ENCODE measurements at places on chromosomes 3 and 15.

DNA sequence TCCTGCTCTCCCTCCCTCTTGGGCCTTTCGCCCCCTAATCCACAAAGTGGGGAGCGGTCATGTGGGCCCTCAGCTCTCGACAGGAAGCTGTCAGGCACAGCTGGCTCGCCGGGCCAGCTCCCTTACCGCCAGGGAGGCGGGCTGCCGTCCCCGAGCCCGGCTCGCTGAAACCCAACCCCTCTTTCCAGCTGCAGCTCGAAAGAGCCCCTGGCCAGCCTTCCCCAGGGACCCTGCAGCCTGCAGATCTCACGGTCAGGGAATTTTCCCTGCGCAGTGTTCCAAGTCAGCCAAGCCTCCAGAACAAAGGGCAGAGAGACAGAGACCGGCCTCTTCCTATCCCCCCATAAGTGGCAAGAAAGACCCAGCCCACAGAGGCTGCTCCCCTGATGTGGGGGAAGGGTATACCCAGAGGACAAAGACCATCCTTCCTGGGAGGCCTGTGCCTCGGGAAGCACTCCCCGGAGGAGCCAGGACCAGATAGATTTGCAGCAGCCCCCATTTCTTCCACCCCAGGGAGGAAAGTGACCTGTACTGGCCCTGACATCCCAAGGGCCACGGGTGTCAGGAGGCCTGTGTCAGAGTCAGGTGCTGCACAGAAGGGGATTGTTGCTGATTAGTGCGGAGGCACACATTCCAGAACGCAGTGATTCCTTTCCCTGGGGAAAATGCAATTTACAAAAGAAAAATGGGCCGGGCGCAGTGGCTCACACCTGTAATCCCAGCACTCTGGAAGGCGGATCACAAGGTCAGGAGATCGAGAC is 32.6 kb downstream of the MAGEF1 start:
- no peak for DNase-seq

DNA sequence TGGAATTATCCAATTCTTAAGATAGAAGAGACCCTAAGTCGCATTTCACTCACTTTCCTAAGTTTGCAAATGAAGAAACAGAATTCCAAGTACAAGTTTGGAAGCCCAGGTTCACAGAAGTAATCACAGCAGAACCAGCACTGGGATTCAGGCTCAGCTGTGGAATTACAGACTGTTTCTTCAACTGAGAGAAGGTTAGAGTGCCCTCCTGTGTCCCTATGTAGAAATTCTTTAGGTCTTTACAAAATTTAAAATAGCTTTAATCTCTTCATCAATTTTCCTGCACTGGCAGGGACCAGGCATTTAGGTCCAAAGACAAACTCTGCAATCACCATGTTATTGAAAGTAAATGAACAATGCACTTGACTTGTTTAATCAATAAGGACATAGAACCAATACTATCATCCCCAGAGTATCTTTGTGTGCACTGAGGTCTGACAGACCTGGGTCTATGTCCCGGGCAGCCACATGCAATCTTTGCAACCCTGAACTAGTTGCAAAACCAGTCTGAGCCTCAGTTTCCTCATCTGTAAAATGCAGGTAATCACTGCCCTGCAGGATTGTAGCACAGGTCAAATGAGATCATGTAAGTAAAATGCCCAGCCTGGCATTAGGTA is 96.3 kb upstream of the ZBED2 start:
- DNase-seq, result no peak

DNA sequence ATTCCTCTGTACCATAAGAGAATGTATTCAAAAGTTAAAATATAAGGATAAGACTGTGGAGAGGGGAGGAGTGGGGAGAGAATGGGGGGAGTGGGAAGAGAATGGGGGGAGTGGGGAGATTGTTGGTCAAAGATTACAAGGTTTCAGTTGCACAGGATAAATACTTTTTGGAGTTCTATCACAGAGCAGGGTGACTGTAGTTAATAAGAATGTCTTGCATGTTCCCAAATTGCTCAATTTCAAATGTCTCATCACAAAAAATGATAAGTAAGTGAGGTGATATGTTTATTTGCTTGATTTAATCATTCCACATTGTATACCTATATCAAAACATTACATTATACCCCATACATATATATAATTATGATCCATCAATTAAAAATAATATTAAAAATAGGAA is 23.0 kb upstream of the MEF2A start:
- no peak for DNase-seq

DNA sequence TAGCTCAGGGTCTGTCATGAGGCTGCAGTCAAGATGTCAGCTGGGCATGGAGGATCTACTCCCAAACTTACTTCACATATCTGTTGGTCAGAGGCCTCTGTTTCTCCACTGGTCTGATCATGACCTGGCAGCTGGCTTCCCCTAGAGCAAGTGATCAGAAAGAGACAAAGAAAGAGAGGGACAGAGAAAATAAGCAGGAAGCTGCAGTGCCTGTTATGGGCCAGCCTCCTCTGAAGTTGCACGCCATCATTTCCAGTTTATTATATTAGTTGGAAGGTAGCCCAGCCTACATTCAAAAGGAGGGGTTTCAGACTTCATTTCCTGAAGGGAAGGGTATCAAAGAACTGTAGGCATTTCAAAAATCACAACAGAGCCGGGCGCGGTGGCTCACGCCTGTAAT is 5.0 kb upstream of the RPP25 start:
- no peak for DNase-seq

DNA sequence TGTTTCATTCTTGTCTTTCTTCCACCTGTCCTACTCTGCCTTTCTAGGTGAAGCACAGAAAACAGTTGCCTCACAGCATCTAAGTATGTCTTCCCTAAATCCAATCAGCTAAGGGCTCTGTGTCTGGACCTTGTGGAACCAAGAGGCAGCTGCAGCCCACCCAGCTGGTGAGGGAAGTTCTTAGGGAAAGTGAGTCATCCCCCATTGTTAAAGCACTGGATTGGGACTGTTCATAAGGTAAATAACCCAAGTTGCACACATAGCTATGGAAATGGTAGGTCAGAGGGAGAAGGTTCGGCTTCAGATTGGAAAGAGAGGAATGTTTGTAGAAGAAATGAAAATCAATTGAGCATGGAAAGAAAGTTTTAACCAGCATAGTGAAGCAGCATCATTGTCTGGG is 18.0 kb upstream of the ARNT2 start:
- DNase-seq, result no peak

DNA sequence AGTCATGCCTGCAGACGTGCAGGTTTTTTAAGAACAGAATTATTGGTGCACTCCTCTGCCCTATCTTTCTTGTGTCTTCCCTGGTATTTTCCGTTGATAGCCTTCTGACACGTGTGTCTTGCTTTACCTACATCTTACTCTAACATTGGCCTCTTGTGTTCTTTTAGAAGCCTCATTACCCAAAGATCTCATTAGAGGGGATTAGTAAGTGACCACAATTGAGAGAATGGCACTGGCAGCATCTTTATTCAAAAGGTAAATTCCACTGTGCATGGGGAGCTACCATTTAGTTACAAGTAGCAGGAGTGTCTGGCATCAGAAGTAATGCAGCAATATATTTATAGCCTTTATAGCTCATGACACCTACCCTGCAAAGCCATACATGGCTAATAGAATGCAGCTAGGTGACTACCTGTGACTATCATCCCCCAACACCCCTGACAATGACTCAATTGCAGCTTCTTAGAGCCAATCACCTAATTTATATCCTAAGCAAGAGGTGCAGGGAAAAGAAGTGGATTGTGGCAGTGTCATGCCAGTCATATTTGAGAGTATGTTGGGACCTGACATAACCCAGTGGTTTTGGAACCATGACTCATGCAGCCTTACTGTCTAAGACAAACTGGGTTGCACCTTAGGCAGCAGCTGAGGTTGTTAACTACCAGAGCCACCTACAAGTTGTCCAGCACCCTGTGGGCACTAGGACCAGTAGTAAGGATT is 164.8 kb downstream of the GRM7 start:
- no peak for DNase-seq

DNA sequence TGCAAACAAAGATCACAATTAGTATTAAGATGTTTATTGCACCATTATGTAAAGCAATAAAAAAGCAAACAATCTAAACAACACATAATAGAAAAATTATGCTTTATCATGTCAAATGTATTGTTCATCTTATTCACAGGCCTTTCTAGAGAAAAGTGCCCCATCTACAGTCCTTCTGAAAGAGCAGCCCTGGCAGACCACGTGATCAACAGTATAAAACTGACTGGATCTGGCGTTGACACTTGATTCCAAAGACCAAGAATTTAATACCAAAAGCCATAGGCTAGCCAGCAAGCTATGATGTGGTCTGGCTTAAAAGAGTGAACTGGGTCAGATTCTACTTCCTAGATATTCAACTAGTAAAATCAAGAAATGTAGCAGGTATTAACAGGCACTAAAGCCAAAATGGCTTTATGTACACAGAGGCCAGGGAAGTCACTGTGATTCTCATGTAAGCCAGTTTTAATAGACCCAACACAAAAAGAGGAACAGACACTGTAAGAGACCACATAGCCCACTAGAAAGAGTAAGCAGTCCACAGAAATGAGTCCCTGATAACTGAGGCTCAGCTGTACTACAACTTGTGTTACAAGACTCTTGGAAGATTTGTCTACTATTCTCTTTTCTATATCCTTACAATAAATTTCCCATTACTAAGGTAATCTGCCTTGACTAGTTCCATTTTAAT is 32.5 kb downstream of the DMXL2 start:
- no peak for DNase-seq

- DNase-seq, result no peak
These were observed 62.4 kb upstream of the ADPGK start for GRCh38 chr15:72845981-72846383.

DNA sequence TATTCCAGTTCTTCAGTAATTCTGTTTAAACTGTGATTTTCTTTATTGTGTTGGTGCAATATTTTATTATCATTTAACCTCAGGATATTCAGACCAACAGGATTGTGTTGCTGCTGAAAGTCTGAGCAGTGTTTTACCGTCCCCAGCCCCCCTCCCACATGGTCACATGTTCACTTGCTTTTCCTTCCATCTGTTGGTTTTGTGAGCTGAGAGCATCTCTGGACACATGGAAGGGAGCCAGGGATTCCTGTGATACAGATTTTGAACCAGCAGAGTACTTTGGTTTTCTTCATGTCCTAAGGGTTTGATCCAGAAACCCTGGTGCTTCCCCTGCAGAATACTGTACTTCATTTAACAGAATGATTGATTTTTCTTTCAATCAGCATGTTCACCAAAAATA is 11.9 kb downstream of the ARRDC4 start:
- DNase-seq, result no peak

GRCh38 chr3:149767720-149768119 is 15.4 kb upstream of the COMMD2 start:
- no peak for DNase-seq

DNA sequence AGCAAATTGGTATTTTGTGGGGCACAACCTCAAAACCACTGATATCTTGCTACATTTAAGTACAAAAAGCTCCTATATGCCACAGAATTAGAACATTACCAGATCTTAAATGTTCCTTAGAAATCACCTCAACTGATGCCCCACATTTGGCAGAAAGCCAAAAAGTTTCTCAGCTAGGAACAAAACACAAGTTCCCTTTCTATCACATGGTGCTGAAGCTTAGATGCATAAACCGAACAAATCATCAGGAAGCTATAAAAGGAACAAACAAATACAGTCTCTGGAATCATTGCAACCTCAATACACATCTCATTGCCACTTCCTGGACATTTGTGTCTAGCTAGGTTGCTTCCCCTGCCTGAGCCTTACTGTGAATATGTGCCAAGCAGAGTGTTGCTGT is 492.6 kb downstream of the LPP start:
- DNase-seq, result no peak
